ENCODE measurements at places on chromosomes 12 and 14.

GRCh38 chr14:37972941-37973887 is 234.5 kb upstream of the SSTR1 start:
- no peak for DNase-seq

DNA sequence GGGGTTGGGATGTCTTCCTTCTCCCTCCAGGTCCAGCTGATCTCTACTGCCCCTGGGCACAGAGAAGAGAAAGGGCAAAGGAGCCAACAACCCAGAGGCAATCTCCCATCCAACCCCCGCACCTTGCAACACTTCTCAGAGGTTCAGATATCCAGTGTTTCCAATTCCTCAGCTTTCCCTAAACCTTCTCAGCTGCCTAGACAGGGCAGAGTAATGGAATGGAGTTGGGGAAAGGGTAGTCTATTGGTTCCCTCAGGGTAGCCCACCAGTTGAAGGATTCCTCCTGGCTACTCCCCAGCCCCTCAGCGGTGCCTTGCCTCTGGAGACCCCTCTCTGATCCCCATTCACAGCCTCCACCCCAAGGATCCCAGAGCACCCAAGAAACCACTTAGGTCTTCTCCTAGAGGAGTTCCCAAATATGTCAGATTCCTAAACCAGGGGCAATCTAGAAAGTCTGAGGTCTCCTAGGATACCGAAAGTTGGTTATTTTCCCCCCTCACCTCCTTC is 537 bp downstream of the NFE2 start:
- no peak for DNase-seq

DNA sequence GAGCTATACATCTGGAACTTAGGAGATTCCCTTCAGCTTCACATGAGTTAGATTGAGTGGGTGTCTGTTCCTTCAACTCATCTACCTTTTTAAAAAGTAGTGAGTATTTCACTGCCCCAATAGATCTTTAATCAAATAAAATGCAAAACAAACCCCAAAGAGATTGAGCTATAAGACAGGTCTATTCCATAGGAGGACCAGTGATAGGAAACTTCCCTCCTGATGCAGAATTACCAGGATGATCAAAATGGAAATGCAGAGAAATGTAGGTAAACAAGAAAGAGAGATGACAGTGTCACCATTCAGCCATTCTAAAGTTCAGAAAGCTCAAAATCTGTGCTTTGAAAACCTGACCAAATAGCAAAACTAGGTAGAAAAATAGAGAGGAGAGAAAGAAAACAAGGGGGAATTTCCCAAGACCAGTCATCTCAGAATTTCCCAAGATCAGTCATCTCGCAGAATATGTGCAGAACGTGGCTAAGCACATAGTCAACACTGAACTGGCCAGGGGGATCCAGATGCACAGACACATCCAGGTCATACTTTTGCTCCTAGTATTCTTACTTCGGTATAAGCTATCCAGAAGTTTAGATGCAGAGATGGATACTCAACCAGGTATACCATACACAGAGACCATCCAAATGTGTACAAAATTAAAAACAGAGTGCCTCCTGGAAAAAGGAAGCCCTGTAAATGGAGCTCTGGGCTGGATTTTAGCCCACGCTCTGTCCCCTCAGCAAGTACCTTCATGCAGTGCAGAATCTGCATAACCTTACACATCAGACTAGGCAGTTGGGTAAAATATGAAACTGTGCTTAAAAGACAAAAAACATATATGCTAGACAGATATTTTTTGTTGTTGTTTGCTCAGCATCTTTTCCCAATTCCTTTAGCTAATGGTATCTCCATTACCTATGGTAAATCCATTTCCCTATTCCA is 27.4 kb downstream of the SLC41A2 start:
- no peak for DNase-seq

- DNase-seq = no peak
These were observed 82.6 kb downstream of the ERC1 start for GRCh38 chr12:1073652-1074051.

DNA sequence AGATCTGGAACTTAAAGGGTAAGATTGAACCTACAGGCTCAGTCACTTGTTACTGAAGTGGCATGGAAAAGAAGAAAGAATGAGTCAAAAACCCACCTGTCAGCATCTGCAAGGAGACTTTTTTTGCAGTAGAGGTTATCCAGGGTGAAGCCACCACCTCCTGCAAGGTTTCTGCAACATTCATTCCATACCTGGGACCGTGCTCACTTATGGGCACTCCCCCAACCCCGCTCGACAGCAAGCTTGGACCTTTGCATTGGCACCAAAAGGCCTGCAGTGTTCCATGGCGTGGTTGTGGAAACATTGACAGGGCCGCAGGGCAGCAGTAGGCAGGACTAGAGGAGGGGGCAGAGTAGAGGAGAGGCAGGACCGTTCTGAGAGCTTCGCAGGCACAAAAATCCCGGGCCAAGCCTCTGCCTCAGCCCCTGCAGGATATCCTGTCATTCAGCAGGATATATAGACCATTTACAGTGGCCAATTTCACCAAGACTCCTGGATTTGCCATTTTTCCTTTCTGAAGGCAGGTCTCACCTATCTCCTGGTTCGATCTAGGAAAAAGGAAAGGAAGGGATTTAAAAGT is at the start of gene STAB2:
TSS of gene STAB2 (plus strand) at position 483 of the 580 bp plus-strand sequence. CDS start 204 bp downstream, outside the sequence.
- DNase-seq = no peak

GRCh38 chr14:92254786-92255185 is 68.2 kb upstream of the SLC24A4 start:
- DNase-seq = no peak

GRCh38 chr14:20597108-20597507 is 5.9 kb upstream of the RNASE12 start:
- DNase-seq = no peak

GRCh38 chr14:58875613-58876012 is 237.9 kb downstream of the DACT1 start:
- DNase-seq = no peak

DNA sequence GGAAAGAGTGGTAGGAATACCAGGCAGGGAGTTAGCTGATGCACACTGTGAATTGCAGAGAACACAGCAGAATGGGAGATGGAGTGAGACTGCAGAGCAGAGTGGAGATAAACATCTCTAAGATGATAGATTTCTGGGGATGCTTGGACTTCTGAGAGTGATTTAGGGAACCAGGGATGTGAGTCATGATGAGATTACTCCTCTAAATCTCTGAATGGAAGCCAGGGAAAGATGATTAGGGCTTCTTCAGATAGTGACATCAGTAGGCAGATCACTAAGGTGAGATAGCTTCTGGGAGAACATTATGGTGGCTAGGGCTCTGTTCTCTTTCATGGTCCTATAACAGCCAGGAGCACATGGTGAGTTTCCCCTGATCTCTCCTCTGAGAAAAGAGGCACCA is 501.5 kb upstream of the USP15 start:
- no peak for DNase-seq

- no peak for DNase-seq
These were observed 68.0 kb downstream of the CCDC88C start for GRCh38 chr14:91349481-91350074.

DNA sequence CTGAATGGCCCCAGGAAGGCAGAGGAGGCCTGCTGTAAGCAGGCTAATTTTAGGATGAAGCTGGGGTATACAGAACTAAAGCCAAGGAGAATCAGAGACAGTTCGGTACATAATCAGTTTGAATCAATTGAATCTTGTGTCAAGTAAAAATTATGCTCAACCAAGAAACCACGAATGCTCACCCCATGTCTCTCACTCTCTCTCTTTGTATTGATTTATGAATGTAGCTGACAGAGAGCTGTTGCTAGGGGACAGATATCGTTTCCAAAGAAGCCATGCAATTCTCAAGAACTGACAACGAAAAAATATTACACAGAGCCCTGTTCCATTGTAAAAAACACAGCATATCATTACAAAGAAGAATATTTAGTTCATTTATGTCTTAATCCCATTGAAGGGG is 151.1 kb upstream of the PKP2 start:
- DNase-seq = no peak

GRCh38 chr12:11623382-11623781 is 26.1 kb upstream of the ETV6 start:
- no peak for DNase-seq

DNA sequence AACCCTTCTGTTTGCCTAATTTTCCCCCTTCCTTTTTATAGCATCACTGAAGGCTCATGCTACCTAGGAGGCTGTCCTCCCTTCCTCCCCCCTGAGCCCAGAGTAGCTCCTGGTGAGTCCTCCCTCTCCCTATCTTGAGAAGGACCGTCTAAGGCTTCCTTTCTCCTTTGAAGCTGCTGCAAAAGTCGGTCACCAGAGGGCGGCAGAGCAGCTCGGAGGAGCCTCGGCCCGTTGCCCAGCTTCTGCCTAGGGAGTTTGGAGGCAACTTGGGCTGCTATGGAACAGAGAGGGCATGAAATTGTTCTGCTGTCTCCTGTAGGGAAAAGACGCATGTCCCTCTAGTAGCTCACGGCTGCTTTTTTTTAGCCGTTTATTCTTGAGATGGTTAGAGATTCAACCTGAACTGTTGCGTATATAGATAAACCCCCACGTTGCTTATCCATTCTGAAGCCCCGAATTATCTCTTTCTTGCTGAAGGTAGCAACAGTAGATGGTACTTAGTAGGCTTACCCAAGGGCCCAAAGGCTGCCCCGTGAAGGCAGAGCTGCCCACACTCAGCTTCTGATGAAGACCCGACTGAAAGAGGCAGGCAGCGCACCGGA is 5.7 kb downstream of the WNT5B start:
- DNase-seq = peak; percentile 73

DNA sequence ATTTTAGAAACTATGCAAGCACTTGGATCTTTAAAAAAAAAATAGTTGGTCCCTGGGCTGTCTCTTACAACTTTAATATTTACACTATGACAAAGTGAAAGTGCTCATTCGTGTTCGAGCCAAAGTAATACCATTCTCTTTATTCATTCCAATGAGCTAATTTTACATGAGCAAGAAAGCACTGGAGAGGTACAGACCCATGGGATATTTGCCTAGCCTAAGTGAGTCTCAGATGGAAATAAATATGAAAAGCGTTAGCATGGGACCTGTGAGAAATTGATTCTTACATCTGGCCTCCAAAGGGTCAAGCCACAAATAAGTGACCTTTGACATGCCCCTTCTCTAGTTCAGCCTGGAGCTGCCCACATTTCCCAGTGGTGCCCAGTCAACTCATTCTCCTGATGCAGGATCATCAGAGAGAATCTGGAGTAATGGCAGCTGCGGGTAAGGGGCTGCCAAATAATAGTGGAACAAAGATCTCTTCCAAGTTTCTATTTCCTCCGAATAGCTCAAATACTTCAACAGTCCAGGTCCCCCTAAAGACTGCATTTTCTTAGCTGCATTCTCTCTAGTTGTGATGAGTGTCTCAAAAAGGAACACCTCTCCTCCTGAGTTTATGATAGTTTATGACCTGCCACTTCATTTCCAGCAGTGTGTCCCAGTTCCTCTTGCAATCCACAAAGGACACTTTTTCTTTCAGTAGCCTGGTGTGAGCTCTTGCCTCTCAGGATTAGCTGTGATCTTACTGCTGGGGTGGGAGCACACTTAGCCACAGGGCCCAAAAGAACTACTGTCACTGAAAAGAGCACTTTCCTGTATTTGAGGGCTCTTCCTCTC is 208.2 kb downstream of the DAD1 start:
- DNase-seq = no peak

DNA sequence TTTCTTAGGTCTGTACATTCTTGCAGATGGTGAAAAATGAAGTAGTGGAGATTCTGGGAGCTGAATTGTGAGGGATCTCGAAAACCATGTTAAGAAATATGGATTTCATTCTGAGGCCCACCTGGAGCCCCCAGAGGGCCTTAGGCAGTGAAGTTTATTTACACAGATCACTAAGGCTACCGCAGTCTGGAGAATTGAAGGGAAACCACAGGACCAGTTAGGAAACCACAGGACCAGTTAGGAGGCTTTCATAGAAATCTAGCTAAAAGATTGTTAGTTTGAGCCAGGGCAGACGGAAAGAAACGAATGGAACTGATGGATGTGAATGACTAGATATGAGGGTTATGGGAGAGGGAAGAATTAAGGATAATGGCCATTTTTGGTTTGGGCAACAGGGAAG is 7.2 kb downstream of the CBLN3 start:
- no peak for DNase-seq

DNA sequence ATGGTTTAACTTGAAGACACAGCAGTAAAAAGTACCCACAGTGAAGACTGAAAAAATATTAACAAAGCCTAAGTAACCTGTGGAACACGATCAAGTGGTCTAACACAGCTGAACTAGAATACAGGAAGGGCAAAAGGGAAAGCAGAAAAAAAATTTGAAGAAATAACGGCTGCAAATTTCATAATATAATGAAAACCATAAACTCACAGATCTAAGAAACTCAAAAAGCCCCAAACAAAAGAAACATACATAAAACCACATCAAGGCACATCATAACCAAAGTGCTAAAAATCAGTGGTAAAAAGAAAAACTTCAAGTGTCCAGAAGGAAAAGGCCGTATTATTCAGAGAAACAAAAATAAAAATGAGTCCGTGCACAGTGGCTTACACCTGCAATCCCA is 30.9 kb downstream of the SPPL3 start:
- DNase-seq = no peak

DNA sequence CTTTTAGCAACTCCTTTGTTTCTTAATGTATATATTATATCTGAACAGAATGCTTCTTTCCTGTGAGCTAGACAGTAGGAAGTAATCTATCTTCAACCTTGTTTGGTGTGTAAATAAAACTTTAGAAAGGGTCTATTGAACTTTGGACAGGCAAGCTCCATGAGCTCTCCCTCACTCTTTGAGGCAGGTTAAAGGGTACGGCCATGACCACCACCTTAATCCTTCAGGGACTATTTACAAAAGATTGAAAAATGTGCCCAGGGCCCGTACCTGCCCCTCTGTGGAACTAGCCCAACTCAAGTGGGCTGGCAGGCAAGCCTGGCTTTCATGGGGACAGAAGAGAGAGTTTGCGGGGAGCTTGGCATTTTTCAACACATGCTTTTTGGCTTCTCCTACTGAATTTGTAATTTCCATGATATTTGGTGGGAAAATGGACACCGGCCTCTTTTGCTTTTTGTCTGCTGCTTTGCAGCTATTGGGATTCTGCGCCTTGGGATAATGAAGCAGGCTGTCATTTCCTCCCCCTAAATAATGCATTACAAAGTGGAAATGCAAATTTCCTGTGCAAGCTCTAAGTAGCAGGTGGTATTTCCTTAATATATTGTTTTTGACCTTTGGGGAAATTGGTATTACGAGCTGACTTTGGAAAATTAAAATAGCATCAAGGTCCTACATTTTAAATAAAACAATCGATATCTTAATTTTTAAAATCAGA is 106.0 kb downstream of the HMGA2 start:
- no peak for DNase-seq

GRCh38 chr14:99964979-99965378 is 100.2 kb upstream of the EVL start:
- DNase-seq = no peak

DNA sequence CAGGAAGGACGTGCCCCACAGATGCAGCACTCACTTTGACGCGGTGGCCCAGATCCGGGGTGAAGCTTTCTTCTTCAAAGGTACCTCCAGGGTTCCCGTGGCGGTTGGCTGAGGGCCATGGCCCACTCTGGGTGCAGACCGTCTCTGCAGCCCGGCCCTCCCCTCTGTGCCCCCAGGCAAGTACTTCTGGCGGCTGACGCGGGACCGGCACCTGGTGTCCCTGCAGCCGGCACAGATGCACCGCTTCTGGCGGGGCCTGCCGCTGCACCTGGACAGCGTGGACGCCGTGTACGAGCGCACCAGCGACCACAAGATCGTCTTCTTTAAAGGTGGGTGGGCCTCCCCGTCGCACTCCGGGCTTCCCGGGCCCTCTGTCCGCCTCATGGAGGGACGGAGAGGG is 16.9 kb downstream of the MMP17 start:
- peak; percentile 6 for DNase-seq
